ENCODE measurements at places on chromosomes 3 and 15. TPM values are rescaled to one million over a fixed set of nuclear protein-coding genes. Genes with fewer than 3 reads are reported as not detected.

- peak; percentile 74 for DNase-seq
These were observed 4.8 kb downstream of the RARRES1 start for GRCh38 chr3:158727206-158728060.

GRCh38 chr15:100297812-100298211 lies 44.0 kb downstream of the ADAMTS17 start:
- DNase-seq, result no peak

- DNase-seq, result no peak
These were observed 20.4 kb downstream of the TMEM43 start for GRCh38 chr3:14145236-14145635.

GRCh38 chr3:63954182-63954581 lies 42.0 kb upstream of the SCAANT1 start:
- no peak for DNase-seq

DNA sequence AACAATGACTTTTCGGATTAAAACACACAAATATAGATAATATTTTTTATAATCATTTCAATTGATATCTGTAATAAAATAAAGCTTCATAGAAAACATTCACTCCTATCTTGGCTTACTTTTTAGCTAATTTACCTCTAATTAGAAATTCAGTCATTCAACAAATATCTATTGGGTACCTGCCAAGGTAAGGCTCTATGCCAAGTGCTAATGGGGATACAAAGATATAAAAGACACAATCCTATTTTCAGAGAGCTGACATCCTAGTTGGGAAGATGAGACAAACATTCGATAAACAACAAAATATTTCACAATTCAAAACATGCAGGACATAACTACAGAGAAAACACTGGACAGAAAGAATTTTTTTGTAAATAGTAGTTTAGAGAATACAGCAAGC lies 63.3 kb downstream of the ULK4 start:
- DNase-seq, result no peak

GRCh38 chr15:92457471-92458041 lies 63.9 kb downstream of the ST8SIA2 start:
- no peak for DNase-seq

- no peak for DNase-seq
These were observed 69.2 kb upstream of the MFGE8 start for GRCh38 chr15:88982304-88982945.

DNA sequence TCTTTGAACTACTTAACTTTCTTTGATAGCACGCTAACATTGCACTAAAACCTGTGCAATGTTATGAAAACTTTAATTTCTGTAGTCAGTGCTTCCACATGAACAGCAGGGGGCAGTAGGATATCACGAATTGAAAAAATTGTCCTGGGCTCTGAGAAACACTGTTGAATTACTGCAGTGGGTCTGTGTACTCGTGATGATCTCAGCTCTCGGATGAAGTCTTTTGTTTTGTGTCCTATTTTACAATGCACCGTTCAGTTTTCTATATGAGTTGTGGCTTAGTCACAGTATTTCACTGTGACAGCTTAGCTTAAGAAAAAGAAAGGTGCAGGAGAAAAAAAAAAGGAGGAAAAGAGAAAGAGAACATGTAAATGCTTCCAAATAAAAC lies 141.3 kb upstream of the CCDC54 start:
- peak; percentile 70 for DNase-seq

- no peak for DNase-seq
These were observed 14.2 kb upstream of the IQSEC1 start for GRCh38 chr3:13087320-13087990.

- DNase-seq, result no peak
These were observed 60.6 kb downstream of the CHSY1 start for GRCh38 chr15:101191242-101191641.

GRCh38 chr3:53236112-53236841 lies 19.5 kb downstream of the TKT start:
- no peak for DNase-seq

DNA sequence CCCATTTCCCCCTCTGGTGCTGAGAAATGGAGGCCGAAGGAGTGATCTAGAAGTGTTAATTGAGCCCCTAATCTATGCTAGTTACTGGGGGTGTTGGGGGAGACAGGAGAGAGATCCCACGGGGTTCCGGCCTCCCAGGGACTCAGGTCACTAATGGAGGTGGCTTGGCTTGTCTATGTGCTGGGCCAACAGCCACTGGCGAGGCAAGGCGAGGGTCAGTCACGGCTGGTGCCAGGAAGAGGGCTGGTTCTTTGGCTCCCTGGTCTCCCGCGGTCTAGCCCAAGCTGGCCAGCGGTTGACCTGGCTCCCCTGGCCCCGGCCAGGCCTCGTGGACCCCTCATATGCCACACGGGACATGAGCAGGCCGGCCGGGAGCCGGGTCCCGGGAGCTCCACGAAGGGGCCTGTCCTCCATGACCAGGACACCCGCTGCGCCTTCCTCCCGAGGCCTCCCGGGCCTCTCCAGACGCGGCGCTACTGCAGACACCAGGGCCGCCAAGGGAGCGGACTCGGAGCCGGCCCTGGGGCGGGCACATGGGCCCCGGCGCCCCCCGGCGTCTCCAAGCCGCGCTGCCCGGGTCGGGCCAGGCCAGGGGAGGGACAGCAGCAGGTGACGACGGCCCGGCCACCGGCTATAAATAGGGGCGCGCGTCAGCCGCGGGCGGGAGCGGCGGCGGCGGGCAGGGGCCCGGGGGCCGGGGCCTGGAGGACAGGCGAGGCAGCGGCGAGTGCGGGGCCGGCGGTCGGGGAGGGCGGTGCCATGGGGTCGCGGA lies at the start of gene ALPK3:
ALPK3 (plus strand) TSS at position 663 of the 772 bp plus-strand sequence; CDS start at position 760, 97 bp downstream.
- no peak for DNase-seq

DNA sequence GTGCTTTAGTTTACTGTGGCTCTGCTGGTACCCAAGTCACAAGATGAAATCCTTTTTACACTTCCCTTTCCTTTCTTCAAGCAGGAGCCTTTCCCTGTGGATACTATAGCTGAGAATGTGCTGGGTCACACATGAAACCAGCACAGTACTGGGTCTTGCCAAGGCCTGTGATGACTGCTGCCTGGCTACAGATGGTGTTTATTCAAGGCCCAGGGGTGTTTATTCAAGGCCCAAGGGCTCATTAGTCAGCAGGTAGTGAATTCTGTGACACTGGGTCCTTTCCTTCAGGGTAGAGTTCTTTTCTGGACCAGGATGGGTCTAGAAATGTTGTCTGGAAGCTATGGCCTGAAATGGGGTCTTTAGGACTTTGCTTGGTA lies 99.4 kb downstream of the SH3GL3 start:
- DNase-seq, result no peak

GRCh38 chr3:59726279-59726678 lies 676.5 kb upstream of the CFAP20DC start:
- no peak for DNase-seq

GRCh38 chr3:147387885-147388699 lies 18.3 kb downstream of the ZIC4 start:
- DNase-seq, result no peak

- DNase-seq, result no peak
These were observed 59.4 kb upstream of the VGLL4 start for GRCh38 chr3:11703146-11703545.

PATL2 gene
- total RNA-seq, result 29.6 TPM

C3orf85 gene
- total RNA-seq, result not detected

SPSB4 gene
- not detected for total RNA-seq

PCOLCE2 gene
- not detected for total RNA-seq

COPB2 gene
- 82.0 TPM for total RNA-seq

INKA1 gene
- total RNA-seq, result 2.2 TPM

POPDC2 gene
- 3.3 TPM for total RNA-seq

ATP10A gene
- 58.9 TPM for total RNA-seq
